ENCODE measurements at places on chromosomes 6 and 20. TPM values are rescaled to one million over a fixed set of nuclear protein-coding genes. Genes with fewer than 3 reads are reported as not detected.

GRCh38 chr20:32278199-32278643 lies 770 bp downstream of the KIF3B start:
- DNase-seq, result no peak

DNA sequence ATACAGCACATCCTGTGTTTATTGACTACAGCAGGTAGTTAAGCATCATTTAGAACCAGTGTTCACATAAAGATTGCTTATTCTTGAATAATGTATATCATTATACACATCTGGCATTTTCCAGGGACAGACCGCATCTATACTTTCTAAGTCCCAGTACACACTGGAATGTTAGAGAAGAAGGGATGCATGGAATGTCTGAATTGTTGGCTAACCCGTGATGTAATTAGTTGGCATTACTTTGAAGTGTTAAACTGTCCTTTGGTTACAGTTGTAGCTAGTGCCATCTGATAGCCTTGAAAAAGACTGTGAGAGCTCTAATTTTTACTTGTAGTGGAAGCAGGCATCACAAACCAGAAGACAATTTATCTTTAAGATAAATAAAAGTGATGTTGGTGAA lies 29.8 kb upstream of the MCHR2 start:
- no peak for DNase-seq

DNA sequence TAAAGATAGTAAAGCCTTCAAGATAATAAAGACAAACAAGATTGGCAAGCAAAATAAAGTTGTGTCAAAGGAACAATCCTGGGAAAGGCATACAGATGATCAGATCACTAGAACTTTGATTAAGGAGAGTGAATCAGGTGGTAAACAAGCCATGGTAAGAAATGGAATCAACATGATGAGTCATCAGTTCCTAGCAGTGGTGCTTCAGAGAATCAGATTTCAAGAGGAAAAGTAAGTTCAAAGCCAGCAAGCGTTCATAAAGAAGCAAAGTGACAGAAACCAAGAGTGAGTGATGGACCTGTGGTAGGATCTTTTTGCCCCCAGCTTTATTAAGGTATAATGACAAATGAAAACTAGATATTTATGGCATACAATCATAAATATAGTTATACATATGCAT lies 340.4 kb downstream of the TPBG start:
- DNase-seq, result no peak

BANF2 gene
- not detected for polyA plus RNA-seq

CYP24A1 gene
- polyA plus RNA-seq, result 2.1 TPM

TAB2 gene
- 86.2 TPM for polyA plus RNA-seq
